ENCODE measurements at places on chromosomes 3 and 15.

DNA sequence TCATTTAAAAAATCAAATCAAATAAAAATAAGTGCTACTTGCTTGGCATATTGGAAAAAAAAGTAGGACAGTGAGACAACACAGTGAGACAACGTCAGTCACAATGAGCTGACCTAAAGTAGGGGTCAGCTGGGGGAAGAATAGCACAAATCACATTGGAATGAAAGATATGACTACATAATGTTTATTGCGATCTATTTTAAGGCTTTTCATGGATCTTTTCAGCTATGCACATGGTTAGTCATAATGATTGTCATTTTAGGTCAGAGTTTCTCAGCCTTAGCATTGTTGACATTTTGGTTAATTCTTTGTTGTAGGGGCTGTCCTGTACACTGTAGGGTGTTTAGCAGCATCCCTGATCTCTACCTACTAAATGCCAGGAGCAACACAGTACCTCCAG is 44.5 kb downstream of the CMSS1 start:
- no peak for DNase-seq

DNA sequence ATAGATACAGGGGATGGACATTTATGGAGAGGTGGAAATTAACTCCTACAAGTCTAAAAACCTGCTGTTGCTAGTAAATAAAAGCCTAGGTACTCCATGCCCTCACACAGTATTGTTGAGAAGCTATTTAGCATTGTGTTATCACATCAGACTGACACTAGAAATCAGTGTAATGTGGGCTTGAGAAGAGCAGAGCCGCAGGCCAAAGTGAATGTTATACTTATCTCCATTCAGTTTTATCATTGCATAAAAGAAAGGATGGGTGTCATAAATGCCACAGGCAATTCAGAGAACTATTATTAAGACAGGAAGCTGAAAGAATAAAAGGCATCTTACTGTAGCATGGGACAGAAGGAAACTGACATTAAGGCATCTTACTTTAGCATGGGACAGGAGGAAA is 13.7 kb upstream of the ISLR start:
- no peak for DNase-seq

GRCh38 chr3:111143-112069 is 85.2 kb upstream of the CHL1 start:
- DNase-seq: no peak

DNA sequence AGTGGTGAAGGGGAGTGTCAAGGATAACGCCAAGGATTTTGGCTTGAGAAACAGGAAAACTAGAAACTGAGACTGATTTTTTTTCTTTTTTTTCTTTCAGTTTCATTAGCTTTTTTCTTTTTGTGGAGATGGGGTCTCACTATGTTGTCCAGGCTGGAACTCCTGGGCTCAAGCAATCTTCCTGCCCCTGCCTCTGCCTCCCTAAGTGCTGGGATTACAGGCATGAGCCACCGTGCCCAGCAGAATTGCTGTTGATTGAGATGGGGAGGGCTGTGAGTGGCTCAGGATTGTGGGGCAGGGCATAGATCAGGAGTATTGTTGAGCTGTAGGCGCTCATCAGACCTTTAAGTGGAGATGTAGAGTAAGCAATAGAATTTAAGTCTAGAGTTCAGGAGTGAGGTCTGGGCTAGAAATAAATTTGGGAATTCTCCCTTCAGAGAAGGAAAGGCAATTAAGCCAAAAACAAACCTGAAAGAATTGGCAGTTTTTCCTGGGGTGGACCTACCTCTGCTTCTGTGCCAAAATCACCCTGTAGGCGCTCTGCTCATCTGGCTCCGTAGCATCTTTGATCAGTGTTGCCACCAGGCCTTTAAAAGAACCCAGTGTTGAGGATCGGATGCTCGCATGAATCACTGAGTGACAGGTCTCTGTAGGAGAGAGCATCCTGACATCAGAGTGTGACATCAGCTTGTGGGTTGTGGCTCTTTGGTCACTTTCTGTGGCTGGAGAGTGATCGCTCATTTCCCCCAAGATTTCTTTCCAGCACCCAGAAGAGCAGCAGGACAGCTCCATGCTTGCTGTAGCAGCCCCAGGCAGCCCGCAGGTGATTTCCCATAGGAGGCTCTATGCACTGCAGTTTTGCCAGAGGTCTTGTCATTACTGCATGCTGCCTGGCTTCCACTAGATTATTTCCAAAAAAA is 15.8 kb downstream of the ABHD17C start:
- no peak for DNase-seq

- DNase-seq: no peak
These were observed 269.4 kb upstream of the ZPLD1 start for GRCh38 chr3:102165367-102165766.

DNA sequence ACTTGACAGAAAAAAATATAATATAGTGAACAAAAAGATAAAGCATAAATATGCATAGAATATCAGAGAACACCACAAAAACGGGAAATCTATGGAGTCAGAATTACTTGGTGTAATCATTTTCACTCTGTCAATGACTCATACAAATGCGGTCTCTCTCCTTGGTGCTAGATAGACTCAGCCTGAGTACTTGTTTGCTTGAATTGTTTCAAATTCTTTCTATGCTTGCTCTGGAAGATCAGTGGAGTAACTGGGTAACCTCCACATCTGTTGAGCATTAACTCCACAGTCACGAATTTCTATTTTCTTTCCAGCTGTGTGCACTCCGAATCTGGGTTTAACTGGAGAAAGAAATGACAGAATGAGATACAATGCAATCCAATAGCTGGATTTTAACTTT is 760.4 kb downstream of the ZPLD1 start:
- no peak for DNase-seq

DNA sequence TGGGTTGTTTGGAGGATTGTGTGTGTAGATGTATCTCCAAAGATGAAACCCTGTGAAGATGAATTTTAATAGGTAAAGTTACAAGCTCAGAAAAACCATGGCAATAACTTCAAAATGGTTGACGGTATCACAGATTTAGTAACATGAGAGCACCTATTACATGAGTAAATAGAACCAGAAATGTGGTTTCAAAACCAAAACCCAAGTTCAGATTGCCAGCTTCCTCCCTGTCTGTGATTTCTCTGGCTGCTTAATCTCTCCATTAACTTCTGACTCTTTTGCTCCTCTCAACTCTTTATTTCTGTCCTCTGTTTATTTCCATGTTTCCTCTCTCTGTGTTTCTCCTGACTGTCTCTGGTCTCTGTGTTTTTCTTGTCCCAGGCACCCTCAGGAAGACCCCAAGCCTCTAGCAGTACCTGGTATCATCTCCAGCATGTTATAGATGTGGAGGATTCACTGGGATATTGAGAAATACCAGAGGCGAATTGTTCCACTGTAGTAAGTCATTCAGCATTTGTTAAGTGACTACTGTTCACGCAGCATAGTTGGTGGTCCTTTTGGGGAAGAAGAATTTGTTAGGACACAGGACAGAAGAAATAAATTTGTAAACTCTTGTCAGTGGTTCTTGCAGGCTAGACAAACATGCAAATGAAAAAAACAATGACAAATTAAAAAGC is 138.8 kb downstream of the BBX start:
- DNase-seq: no peak

DNA sequence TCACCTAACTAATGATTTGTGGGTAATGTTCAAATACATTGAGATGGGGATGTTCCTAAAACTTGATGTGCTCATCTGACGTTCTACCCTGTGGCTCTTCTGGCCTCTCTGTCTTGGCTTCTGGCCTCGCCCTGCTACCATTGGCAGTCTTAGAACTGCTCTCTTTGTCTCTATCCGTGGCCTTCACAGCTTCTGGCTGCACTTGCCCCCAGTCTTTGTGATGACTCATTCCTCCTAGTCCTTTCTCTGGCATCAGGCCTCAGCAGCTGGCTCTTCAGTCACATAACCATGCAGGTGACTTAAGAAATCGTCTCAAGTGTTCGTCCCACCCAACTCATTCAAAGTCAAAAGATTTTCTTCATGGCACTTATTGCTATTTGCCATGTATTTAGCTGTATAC is 188.1 kb downstream of the BBX start:
- DNase-seq: no peak

DNA sequence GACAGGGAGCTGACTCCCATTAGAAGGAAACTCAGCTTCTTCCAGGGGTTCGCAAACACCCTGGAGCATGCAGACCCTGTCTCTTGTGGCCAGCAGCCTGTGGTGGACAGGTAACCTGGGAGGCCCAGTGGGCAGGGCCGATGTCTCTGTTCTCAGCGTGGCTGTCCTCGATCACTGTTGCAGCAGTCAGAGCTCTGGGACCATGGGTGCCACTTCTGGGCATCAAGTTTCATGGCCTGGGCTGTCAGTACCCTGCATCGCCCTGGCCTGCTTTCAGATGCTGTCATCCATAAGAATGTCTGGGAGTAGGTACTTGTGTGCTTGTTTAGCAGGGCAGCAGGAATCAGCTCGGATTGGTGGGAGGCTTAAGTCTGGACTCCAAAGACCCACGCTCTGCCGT is 54.4 kb downstream of the SLC6A6 start:
- DNase-seq: no peak

DNA sequence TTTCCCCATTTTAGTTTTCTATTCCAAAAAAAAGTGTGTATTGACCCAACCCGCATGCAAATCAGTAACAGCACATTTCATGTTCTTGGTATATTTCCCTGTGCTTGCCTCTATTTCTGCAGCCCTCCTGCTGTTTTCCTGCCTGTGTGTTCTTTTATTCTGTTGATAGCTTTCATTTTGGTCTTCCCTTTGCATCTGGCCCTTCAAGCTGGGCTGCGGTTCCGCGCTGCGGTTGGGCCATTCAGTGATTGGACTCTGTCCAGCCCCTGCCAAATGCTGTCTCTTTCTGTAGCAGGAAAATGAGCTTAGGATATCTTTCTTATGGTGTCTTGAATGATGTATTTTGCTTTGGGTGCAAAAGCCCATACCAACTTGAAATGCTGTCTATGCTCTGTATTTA is 49.9 kb downstream of the ZNF621 start:
- no peak for DNase-seq

DNA sequence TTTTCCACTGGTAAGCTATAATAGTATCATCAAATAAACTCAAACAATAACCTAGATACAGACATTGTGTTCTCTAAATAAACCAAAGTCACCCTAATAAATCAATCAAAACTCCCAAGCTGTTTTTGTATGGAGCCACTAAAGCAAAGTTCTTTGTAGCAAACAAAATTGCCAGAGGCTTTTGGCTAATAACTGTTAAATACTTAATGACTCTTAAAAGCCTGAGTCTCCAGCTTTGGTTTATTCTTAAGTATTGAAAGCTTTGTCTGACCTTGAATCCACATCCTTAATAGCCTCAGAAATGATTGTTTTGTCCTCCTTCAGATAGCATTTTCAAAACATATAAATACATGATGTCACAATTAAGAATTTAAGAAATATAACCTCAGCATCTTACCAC is 725.3 kb downstream of the SI start:
- DNase-seq: no peak

DNA sequence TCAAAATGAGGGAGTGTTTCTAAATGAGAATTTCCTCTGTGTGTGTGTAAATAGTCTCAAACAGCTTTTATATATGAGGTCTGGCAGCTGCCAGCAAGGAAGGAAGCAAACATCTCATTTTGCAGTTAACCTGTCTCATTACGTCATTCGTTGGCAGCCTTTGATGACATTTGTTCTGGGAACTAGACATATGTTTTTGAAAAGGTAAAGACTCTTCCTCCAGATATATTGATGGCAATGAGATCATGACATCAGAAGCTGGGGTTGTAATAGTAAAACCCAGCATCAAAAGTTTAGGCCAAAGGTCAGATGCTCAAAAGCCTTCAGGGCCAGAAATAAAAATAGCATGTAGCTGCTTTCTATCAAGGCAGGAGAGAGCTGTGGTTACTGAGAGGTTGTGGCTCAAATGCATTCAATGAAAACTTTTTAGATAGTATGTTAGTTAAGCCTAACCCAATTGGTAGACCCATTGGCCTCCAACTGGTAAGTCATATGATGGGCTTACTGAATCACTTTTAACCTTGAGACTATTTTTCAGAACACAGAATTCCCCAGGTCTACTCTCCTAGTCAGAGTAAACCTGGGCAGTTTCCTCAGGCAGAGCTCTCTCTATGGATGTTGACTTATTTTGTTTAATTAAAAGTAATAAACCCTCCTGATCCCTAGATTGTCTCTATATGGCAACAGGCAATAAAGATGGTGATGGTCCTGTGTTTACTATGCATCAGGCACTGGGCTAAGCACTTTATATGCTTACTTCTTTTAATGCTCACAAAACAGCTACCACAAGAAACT is 386.5 kb upstream of the CFAP20DC start:
- DNase-seq: no peak
